Cortex of kidney (tissue), 1 donor: ENCODE measurements at places on chromosomes 11 and 22.

- DNase-seq, result no peak
These were observed 37.8 kb upstream of the SORL1 start for GRCh38 chr11:121414141-121414913.

- no peak for DNase-seq
These were observed 18.4 kb downstream of the PHF21A start for GRCh38 chr11:46102843-46103242.

DNA sequence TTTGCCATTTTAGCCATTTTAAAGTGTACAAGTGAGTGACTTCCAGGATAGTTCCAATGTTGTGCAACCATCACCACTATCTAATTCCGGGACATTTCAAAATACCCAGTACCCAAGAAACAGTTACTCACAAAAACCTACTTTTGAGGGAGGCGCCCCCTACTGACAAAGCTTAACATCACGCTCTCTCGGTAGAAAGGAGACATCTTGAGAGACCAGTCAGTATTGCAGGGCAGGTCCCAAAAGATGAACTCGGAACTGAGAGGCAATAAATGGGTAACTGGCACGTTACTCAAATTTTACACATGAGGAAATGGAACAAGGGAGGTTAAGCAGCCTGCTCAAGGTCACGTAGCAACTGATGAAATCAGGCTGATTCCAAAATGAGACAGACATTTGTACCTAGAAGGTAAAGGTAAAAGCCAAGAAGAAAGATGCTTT is 50.0 kb upstream of the POU2AF1 start:
- no peak for DNase-seq

DNA sequence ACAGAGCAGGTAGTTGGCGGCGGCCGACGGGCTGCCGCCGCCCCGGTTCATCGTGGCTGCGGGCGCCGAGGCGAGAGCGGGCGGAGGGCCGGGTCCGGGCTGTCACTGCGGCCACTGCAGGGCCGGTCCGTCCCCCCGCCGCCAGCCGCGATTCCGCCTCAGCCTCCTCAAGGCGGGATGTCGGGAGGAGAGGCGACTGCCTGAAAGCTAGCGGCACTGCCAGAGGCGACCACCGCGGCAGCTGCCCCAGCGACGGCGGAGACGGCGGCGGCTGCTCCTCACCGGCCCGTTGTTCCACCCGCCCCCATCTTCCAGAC is 234 bp downstream of the SESN3 start:
- no peak for DNase-seq

GRCh38 chr22:39315389-39315788 is 4.0 kb downstream of the RPL3 start:
- no peak for DNase-seq

DNA sequence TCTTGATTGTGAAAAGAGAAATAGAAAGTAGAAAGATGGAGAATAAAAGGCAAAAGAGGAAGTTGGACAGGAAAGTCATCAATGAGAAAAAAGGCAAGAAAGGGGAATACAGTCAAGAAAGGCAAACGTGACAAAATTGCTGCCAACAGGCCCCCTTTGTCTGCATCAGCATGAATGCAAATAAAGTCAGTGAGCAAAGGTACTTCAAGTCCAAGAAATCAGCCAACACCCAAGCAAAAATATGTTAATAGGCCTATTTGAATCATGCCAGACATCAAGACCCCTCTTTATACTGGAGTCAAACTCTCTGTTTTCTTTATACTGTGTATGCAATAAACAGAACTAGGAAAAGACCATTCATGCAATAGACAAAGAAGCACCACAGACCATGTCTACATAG is 34.3 kb downstream of the GUCY1A2 start:
- no peak for DNase-seq

- no peak for DNase-seq
These were observed 9.3 kb downstream of the CD82 start for GRCh38 chr11:44574610-44575287.

DNA sequence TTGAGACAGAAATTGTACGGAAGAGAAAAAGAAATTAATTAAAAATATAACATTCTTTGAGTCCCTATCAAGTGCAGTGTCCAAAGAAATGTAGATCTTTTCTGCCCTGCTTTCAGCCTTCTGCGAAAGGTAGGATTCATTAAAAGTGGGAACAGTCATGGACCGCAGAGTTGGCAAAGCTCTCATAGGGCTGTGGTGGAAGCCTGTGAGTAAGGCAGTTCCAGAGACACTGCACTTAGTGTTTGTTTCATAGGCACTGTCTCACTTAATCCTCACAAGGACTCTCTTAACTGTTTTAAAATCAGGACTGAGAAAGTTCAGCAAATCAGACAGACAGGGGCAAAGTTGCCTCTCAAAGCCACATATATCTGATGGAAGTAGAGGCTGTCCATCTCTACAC is 5.5 kb downstream of the MRGPRX2 start:
- DNase-seq, result no peak

DNA sequence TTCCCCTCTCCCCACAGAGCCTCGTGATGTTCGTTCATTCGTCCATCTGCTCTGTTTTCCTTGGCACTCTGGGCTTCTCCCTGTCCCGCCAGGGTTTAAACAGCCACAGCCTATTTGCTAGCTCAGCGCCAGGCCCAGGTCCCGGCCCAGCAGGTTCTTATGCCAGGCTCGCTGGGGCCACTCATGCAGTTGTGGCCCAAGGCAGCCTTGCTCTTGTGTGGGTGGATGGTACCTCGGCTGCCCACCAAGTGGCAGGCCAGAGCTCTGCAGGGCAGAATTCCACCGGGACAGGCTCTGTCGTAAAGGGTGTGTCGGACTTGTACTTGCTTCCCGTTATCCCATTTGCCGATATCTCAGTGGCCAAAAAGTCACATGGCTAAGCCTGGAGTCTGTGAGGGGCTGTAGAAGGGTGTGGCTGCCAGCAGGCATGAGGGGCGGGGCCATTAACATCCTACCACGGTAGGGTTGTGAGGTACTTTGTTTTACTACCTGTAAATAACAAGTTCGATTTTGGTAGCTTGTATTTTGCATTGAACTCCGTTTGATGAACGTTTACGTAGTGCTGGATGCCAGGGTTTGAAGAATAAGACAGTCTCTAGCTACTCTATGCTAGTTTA is 7.9 kb downstream of the FAM118A start:
- DNase-seq, result no peak

- no peak for DNase-seq
These were observed 54.2 kb upstream of the CYP2D6 start for GRCh38 chr22:42184852-42185251.

GRCh38 chr11:117820071-117820470 is 4.5 kb downstream of the FXYD2 start:
- no peak for DNase-seq

GRCh38 chr11:70159627-70160570 is 43.2 kb upstream of the FADD start:
- DNase-seq, result no peak

DNA sequence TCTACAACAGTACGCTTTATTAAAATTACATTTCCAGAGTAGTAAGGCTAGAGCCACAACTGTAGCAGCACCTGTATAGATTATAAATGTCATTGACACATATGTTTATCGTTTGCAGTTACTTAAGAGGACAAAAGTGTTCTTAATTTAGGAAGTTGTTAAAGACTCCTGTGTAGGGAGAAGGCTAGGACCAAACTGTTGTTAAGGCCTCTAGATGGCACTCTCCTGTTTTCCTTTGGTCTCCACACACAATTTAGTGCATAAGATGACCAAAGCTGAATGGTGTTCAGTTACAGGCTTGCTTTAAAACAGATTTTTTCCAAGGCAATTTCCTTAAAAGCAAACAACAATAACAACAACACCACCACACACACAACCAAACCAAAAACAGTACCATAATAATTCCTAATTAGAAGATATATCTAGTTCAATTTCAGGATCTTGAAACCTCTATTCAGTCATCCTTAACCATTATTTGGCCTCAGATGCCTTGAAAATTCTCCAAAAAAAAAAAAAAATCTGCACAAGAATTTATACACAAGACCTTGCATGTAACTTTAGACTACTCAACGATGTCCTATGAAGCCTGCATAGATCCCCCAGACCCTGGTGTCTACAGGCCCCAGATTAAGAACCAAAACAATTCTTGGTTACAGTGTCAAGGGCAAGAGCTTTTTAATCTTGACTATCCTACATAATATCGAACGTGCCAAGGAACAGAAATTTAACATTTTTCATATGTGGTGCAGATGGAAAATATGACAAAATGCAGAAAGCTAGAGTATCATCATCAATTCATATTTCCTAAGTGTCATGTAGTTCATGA is 42.6 kb upstream of the APOA1 start:
- DNase-seq, result no peak

GRCh38 chr11:126927623-126928022 is 72.9 kb downstream of the KIRREL3 start:
- no peak for DNase-seq

GRCh38 chr11:124817036-124817435 is 16.8 kb upstream of the MSANTD2 start:
- no peak for DNase-seq

DNA sequence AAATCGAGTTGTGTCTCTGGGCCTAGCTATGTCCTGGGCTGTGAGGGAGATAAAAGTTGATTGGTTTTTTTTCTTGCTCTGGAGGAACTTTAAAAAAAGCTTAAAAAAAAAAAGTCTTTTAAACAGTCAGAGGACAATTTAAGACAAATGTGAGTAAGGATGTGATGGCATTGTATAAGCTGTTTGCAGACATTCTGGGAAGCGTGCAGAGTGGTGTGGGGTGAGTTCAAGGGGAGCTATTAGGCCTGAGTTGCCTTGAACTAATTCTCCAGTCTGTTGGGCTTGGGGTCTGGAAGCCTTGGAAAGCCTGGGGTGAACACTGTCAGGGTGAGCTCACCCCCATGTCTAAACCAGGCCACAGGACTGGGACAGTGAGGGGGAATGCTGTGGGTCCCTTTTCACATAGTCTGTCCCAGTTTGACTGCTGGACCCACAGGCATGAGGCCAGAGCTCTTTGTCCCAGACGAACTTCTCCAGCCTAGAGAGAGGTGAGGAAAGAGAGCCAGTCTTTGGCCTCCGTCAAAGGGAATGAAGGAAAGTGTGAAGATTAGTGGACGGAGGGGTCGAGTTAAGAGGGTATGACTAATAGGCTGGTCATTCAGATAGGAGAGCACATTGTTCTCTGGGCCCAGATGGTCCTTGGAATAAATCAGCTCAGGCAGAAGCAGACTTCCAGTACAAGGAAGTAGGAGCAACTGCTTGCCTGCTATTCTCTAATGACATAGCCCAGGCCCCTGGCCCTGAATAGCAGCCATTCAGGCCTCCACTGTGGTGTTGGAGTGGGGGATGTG is 76.4 kb upstream of the NNMT start:
- DNase-seq, result no peak

DNA sequence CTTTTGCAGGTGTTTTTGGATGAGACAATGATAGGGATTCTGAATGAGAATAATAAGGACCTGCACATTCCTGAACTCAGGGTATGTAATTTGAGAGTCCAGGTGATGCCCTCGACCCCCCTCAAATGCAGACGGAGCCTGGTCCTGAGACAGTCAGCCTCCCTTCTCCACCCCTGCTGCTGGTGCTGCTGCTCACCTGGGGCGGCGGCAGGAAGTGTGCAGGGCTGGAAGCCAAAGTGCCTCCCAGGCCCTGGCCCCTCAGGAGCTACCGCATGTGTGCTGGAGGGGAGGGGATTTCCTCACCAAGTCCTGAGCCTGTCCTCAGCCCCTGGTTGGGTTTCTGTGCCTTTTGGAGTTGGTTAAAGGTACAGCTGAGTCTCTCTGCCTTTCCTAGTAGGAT is 19.0 kb upstream of the GLB1L2 start:
- no peak for DNase-seq

DNA sequence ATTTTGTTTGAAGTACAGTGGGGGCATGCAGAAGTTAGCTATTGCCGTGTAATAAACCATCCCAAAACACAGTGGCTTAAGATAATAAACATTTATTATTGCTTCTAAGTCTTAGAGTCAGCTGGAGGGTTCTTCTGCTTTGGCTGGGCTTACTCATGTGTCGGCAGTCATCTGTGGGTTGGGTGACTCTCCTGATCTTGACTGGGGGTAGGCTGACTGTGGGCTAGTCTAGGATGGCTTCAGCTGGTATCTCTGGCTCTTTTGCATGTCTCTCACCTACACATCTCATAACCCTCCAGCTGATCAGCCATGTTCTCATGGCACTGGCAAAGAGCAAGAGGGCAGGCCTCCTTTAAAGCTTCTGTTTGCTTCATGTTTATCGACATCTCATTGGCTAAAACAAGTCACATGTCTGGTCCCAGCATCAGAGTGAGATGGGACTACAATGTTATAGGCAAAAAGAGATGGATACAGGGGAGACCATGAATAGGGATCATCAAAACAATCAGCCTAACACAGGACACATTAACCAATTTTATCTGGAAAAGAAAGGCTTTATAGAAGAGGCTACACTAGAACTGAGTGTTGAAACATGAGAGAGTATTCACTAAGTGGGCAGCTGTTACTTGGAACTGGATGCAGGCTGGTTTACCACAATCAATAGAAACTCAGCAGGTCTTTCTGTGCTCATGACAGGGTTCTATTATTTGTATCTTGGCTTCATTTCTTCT is 5.1 kb downstream of the LRRC51 start:
- DNase-seq, result no peak

GRCh38 chr11:91966368-91966767 is 258.2 kb upstream of the FAT3 start:
- no peak for DNase-seq

DNA sequence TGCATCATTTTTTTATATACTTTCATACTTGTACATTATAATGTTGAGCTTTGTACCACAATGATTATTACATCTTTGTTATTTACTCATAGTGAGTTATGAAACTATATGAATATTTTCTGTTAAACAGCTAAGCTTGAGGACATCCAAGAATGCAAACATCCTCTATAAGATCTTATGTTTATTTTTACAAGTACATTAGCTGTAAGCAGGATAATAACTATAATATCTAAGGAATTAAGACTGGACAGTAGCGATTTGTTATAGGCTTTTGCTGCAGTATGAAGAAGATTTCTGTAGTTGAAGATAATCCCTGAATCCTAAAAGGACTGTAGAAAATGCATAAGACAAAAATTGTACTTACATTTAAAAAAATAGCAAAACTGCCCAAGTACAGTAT is 176.0 kb downstream of the METTL15 start:
- no peak for DNase-seq

DNA sequence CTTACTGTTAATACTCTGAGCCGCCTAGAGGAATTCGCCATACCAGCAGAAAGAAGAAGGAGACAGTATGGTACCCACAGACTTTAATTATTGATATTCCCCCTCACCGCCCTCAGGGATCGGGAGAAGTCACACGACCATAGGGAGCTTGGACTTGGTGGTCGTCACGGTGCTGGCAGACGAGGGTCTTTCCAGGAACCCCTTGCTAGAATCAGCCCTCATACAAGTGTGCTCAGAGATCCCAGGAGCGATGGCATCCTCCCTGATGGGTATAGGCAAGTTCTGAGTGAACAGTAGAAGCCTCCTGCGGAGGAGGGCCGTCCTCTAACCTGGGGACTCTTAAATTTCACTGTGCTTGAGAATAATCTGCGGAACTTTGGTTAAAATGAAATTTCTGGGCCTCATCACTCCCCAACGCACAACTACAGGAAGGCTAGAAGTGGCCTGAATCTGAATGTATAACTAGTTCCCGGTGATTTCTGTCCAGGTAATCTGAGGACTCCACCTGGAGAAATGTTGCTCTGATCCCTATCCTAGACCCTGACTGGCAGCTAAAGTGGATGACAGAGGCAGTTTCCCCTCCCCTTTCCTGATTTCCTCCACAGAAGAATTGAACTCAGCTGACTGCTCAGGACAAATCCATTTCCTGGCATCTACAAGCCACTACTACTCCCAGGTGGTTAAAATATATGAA is 4.5 kb downstream of the VSIG2 start:
- DNase-seq, result no peak

GRCh38 chr11:37506531-37506930 is 908.5 kb upstream of the RAG2 start:
- no peak for DNase-seq

- DNase-seq, result no peak
These were observed 249.1 kb downstream of the CTTN start for GRCh38 chr11:70647188-70648166.
